Muscle of leg (tissue), 16 donors: ENCODE measurements at places on chromosomes 3 and 15.

DNA sequence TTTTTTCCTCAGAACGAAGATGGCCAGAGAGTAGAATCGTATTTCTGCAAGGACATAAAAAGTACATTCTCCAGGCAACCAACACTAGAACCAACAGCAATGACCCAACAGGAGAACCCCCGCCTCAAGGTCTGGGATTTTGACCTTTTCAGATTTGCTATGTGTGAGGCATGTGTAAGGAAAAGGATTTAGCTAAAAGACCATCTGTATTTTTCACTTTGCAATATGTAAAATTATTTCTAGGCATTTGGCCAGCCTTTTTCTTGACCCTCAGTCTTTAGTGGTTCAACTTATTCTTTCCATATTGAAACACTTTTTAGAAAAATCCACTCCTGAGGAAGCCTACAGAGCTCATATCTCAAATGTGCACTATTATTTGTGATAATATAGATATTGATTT, 219.2 kb upstream of the GOLGA6L4 start:
- peak; percentile 86 for DNase-seq

GRCh38 chr3:117097351-117097750, 387.8 kb downstream of the TUSC7 start:
- DNase-seq, result peak; percentile 48

DNA sequence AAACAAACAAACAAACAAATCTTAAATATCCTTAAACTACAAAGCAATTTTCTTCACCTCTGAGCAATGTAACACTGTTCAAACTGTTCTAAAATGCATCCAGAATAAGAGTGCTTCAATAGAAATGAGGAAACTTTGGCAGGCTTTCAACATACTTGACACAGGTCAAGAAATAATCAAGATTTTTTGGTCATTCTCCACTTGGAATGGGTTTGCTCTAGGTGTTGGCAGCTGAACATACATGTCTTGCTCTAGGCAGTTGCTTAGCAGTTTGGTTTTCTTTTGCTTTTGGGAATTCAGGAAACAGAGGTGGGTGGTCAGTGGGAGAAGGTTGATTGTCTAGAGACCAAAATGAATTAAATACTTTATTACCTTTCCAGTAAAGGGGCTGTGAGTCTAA, 1.4 kb upstream of the LRRC3B start:
- peak; percentile 77 for DNase-seq

DNA sequence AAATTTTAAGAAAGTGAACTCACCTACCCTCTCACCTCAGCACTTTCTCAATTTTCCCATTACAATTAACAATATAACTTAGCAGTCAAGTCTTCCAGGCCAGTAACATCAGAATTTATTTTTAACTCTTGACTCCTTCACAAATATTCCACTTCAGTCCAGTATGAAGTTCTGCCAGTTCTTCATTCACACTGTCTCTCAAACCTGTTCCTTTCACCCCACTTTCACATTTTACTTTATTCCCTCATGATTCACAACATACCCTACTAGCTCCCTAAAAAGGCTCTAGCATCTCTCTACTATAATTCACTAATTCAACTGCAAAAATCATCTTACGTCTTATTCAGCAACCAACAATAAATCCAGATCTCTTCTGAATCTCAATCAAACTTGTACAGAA, 3.8 kb downstream of the GSK3B start:
- no peak for DNase-seq

DNA sequence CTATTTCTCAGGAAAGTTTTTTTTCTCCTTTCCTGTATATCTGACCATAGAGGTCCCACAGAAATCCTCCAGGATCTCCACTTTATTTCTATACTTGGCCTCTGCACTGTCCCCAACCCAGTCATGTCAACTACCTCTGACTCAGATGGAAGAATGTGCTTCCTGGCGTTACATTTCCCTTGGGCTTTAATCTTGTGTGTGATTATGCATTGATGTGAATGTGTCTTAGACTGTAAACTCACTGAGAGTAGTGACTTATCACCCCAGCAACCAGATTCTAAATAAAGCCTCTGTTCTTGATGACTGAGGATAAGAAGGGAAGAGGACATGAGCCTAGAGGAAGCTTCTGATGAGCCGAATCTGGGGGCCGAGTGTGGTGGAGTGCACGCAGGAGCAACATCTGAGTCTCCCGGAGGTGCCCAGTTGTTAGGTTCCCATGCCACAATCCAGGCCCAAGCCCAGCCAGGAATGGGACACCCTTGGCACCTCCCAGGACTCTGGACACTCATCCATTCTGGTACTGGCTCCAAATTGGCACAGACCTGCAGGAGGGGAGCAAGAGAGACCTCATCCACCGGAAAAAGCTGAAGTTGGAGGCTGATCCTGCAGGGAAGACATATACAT, 32.1 kb upstream of the HEG1 start:
- DNase-seq, result peak; percentile 17

DNA sequence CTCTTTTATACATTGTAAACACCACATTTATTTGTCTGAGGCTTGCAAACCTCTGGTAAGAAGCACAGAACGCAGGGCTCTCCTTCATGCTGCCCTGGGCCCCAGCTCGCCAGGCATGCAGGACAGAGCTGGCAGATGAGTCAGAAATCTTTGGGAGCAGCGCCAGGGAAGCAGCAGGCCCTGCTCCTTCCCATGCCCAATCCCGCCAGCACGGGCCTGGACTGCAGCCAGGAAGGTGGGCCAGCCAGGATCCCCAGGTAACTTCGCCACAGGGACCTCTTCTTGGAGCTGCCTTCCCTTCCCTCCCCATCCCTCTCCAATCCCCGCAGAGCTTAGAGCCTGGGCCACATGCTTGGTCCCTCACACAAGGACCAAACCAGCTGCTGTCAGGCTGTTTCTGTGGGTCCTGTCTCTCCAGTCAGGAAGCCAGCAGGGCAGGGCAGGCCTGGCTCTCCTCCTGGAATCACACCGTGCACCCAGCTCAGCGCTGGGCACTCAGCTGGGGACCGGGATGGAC, 8.8 kb downstream of the STOML1 start:
- DNase-seq, result peak; percentile 62

DNA sequence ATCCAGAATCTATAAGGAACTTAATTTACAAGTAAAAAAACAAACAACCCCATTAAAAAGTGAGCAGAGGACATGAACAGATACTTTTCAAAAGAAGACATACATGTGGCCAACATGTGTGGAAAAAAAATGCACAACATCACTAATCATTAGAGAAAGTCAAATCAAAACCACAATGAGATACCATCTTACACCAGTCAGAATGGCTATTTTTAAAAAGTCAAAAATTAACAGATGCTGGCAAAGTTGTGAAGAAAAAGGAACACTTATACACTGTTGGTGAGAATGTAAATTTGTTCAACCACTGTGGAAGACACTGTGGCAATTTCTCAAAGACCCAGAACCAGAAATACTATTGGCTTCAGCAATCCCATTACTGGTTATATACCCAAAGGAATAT, 830.0 kb upstream of the ALCAM start:
- no peak for DNase-seq

DNA sequence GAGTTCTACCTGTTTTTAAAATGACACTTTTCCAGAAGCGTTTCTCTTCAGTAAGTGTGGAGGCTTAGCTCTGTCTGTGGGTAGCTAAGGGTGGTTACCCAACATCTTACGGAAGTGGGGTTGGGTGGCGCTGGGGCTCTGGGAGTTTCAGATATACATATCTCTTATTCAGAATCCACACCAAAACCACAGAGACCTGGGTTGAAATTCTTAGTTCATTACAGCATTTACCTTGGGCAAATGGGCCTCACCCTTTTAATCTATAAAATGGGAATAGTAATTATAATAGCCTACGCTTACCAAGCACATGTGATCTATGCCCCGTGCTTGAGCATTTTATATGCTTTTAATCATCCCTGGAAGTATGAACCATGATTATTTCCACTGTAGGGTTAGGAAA, 9.4 kb downstream of the PTPRG start:
- no peak for DNase-seq

GRCh38 chr3:88611826-88612326, 462.1 kb downstream of the C3orf38 start:
- DNase-seq, result no peak

- no peak for DNase-seq
Observed at GRCh38 chr3:173140986-173141385, at the start of gene SPATA16. Gene SPATA16, minus strand, starts transcription at chr3:173141235. Its CDS starts 23,504 bp downstream, at chr3:173117731.

DNA sequence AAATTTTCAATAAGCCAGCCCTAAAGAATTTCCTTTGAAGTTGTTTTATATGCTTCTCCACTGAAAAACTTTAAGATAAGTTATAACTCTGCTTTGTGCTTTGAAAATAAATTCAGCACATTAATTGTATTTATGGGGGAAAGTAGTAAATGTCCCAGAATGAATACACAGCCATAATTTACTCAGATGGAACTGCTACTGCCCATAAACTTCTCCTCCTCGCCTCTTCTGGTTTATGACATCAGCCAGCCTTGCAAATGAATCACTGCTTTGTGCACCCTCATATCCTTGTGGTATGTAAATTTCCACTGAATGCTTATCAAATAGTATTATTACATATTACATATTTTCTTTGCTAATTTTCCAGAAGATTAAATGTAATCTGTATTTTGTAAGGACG, 302.0 kb downstream of the DIPK2A start:
- no peak for DNase-seq
